Smooth muscle cell of bladder (primary cell): ENCODE measurements at places on chromosomes 11 and 22. TPM values are rescaled to one million over a fixed set of nuclear protein-coding genes. Genes with fewer than 3 reads are reported as not detected.

Gene OR51A4
- not detected in 2 replicates for total RNA-seq

Gene CLMP
- 123 and 150 TPM in 2 replicates for total RNA-seq

Gene KCNQ1
- not detected in 2 replicates for total RNA-seq

Gene CCDC188
- 0.46 and 1.3 TPM in 2 replicates for total RNA-seq

Gene GNG3
- total RNA-seq = not detected in 2 replicates

Gene APOL5
- total RNA-seq = not detected in 2 replicates

Gene SLC6A5
- under 0.01 TPM in 1 of 2 replicates, not detected in the other for total RNA-seq

Gene C11orf87
- total RNA-seq = under 0.01 TPM in 1 of 2 replicates, not detected in the other

Gene RRP7A
- 20.6 and 23.5 TPM in 2 replicates for total RNA-seq

Gene OR5AN1
- total RNA-seq = not detected in 2 replicates

Gene MUC5AC
- not detected in 2 replicates for total RNA-seq

Gene JRKL
- total RNA-seq = 8.7 and 11.2 TPM in 2 replicates

Gene PATE2
- not detected in 2 replicates for total RNA-seq

Gene OR6T1
- not detected in 2 replicates for total RNA-seq

Gene RIMBP3B
- total RNA-seq = 0.14 and 0.18 TPM in 2 replicates

Gene DCHS1
- 2.0 and 5.2 TPM in 2 replicates for total RNA-seq

Gene CBLIF
- total RNA-seq = not detected in 2 replicates

Gene BTG4
- not detected in 2 replicates for total RNA-seq

Gene UBXN1
- 193 and 199 TPM in 2 replicates for total RNA-seq

Gene RELT
- 1.3 and 5.0 TPM in 2 replicates for total RNA-seq

Gene PRSS23
- total RNA-seq = 150 and 252 TPM in 2 replicates

Gene KDM4D
- 0.37 and 0.43 TPM in 2 replicates for total RNA-seq

Gene CD3G
- not detected in 2 replicates for total RNA-seq

Gene FADS3
- total RNA-seq = 74.4 and 103 TPM in 2 replicates

Gene CAPN5
- total RNA-seq = 9.5 and 11.1 TPM in 2 replicates

Gene TSSC4
- total RNA-seq = 54.8 and 56.4 TPM in 2 replicates

Gene CCT8L2
- not detected in 2 replicates for total RNA-seq

Gene B3GAT1
- 0.09 TPM in 1 of 2 replicates, not detected in the other for total RNA-seq

Gene CDHR5
- total RNA-seq = not detected in 2 replicates

Gene TMPRSS4
- not detected in 2 replicates for total RNA-seq

Gene CHRNA10
- total RNA-seq = 0.43 and 0.83 TPM in 2 replicates

Gene SLC17A6
- total RNA-seq = not detected in 2 replicates

Gene CFAP300
- total RNA-seq = 11.0 and 12.1 TPM in 2 replicates

Gene OR2AG1
- total RNA-seq = not detected in 2 replicates

Gene OR10A4
- not detected in 2 replicates for total RNA-seq

Gene FAM111B
- total RNA-seq = 0.37 and 1.00 TPM in 2 replicates

Gene SDF2L1
- 31.4 and 33.0 TPM in 2 replicates for total RNA-seq

Gene MRPL17
- 54.6 and 61.5 TPM in 2 replicates for total RNA-seq

Gene DMC1
- total RNA-seq = 2.7 and 3.1 TPM in 2 replicates

Gene GVQW3
- 0.57 and 1.5 TPM in 2 replicates for total RNA-seq

Gene CHRM1
- total RNA-seq = not detected in 2 replicates
